ENCODE measurements at places on chromosomes 4 and X.

DNA sequence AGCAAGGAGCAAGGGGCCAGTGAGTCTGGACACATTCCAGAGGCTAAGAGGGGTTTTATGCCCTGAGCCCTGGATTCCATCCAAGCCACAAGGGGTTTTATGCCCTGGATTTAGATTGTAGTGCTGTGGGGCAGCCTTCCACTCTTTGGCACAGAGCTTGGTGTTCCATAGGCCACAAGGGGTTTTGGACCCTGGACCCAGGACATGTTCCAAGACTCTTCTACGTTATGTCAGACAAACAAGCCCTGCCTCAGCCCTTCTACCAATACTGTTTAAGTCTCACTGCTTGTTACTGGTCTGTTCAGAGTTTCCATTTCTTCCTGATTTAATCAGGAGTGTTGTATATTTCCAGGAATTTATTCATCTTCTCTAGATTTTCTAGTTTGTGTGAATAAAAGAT is 12.8 kb upstream of the SCARB2 start:
- DNase-seq = no peak

DNA sequence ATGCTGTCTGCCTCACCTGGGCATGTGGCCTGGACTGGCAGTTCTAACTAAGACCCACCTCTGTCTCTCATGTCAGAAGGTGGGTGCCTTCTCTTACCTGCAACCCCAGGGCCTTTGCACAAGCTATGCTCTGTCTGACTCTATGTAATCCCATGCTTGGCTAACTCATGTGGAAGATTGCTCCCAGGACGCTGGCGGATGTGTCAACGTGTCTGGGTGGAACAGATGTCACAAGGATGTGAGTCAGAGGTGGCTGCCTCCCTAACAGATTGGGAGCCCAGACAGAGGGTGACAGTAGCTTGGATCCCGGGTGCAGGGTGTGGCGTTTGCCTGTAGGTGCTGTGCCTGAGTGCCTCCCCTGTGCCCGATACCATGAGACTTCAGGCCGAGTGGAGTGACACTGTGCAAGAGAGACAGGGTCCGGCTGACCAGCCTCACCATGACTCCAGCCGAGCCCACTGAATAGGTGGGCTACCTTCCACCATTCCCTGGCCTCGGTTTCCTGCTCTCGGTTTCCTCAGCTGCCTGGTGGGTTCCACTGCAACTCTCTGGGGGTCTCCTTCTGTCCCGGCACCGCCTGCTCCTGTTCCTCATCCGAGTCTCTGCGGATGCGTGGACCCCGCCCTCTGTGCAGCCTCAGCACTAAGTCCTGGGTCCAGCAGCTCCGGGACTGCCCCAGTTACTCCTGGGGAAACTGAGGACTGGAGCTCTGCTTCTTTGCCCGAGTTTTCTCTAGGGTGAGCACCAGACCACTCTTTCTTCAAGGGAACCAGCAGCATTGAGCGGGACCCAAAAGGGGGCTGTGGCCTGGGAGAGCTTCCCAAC is 11.0 kb downstream of the SH3BP2 start:
- DNase-seq = no peak

DNA sequence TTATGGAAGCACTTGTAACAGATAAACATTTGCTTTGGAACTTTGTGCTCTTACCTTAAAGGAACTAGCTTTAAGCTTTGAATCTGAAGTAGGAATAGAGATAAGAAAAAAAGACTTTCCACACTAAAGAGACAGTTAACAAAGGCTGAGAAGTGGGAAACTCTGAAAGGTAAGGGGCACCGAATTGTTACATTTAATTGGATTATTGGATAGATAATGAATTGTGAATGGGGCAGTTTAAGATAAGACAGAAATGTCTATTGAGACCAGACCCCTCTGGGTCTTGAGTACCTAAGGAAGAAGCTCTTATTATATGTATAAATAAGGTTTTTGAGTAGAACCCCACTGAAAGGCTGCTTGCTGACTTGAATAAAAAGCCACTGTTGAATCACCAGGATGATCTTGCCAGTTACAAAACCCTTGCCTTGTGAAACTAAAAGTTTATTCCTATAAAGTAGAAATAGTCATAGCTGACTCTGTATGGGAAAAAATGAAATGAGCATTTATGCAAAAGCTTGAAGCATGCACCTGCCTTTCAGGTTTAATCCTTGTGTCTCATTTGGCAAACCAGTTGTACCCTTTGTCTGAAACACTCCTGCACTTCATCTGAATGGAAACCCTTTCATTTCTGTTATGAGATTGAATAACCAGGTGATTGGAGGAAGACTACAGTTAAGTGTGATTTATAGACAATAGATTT is 423.2 kb downstream of the RPA4 start:
- DNase-seq = no peak

- no peak for DNase-seq
Measured at GRCh38 chrX:45557387-45557786, 356.7 kb upstream of the DIPK2B start.

DNA sequence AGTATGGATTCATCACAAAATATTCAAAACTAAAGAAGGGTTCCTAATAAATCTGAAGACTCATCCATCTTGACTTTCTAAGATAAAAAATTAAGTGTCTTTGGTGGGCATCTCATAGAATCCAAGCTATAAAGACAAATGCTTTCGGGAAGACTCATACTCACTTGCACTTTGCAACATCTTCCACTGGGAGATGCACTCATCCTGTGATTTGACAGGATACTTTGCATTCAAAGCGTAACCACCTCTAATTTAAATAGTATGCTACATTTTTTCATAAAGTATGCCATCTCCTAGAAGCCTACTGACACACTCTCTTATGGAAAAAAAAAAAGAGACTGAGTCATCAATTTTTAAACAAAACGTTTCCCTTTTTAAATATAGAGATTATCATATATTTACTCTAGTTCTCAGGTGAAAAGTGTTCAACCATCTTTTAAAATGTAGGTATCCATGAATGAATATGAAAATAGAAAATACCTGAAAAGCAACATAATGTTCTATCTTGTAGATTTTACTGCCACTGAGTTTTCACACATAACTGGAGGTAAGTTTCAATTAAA is 119.6 kb downstream of the KLHL13 start:
- DNase-seq = no peak

DNA sequence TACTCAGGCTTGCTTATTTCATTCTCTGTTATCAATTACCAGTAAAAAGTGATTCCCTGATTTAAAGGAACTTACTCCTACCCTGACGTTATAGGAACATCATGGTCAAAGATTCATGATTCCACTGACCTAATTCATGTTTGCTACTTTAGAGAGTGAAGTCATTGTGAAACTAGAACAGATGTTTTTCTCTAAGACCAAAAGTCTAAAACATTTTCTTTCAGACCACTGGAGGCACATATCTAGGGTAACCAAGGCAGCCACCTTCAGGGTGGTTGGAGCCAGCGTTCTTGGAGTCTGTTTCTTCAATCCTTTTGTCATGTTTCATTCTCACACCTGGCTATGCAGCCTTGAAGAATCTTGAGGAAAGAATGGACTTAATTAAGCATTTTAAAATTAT is 77.8 kb downstream of the GALNTL6 start:
- no peak for DNase-seq

GRCh38 chr4:3313556-3314228 is 20.9 kb downstream of the RGS12 start:
- DNase-seq = no peak

GRCh38 chr4:121978172-121978516 is 26.3 kb upstream of the TRPC3 start:
- DNase-seq = no peak

DNA sequence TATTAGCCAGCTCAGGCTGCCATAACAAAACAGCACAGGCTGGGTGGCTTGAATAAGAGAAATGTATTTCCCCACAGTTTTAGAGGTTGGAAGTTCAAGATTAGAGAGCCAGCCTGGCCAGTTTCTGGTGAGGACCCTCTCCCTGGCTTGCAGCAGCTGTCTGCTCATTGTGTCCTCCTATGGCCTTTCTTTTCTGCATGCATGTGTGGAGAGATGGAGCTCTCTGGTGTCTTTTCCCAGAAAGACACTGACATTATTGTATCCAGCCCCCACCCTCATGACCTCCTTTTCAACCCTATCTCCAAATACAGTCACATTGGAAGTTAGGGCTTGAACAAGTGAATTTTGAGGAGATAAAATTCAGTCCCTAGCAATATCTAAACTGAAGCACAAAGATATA is 263.8 kb upstream of the PABPC4L start:
- DNase-seq = no peak

GRCh38 chrX:99353412-99353811 is 1056.7 kb downstream of the PCDH19 start:
- no peak for DNase-seq

DNA sequence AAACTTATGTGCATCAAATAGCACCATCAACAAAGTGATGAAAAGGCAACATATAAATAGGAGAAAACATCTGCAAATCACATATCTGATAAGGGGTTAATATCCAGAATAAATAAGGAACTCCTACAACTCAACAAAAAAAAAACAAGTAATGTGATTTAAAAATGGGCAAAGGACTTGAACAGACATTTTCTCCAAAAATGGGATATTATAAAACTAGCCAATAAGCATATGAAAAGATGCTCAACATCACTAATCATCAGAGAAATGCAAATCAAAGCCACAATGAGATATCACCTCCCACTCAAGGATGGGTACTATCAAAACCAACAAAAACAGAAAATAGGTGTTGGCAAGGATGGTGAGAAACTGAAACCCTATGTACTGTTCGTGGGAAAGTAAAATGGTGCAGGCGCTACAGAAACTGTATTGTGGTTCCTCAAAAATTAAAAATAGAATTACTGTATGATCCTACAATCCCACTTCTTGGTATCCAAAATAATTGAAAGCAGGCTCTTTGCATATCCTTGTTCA is 2.4 kb downstream of the DNAJB14 start:
- no peak for DNase-seq

DNA sequence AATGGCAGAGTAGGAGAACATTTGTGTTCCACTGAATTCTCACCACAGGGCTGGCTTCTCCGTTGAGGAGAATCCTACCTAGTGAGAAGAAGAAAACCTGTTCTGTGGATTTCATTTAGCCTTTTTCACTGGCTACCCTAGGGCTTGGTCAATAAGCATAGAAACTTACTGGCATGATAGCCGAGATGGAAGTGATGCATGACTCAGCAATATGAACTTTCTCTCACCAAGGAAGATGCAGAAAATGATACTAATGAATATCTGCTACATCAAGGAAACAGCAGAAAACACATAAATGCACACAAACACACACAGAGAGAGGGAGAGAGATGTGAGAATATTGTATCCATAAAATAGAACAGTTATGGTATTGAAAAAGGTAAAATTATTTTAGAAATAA is 216.3 kb downstream of the HHIP start:
- DNase-seq = no peak
